Stimulated activated CD8-positive, alpha-beta memory T cell treated with anti-CD3 and anti-CD28 coated beads, Interleukin-7, amount 100 ng/mL, for 4 hours (primary cell): ENCODE measurements at places on chromosomes 2 and 18.

- no peak for DNase-seq
Measured at GRCh38 chr2:174535757-174536703, 49.2 kb upstream of the GPR155 start.

DNA sequence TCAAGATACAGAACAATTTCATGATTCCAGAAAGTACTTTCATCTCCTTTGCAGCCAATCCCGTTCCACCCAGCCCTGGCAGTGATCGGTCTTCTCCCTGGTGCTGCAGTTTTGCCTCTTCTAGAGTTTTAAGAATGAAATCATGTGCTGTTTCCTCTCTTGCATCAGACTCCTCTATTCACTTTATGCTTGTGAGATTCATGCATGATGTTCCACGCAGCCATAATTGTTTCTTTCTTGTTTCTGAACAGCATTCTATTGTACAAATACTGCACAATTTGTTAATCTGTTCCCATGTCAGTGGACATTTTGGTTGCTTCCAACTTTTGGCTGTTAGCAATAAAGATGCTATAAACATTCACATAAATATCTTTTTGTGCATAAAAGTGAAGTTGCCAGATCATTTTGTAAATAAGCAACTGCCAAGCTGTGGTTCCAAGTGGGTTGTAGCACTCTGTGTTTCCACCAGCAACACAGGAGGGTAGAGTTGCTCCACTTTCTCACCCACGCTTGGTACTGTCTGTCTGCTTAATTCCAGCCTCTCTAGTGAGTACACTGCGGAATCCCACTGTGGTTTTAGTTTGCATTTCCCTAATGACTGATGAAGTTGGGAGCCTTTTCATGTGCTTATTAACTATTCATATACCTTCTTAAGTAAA lies 104.5 kb downstream of the TWIST2 start:
- DNase-seq, result no peak

DNA sequence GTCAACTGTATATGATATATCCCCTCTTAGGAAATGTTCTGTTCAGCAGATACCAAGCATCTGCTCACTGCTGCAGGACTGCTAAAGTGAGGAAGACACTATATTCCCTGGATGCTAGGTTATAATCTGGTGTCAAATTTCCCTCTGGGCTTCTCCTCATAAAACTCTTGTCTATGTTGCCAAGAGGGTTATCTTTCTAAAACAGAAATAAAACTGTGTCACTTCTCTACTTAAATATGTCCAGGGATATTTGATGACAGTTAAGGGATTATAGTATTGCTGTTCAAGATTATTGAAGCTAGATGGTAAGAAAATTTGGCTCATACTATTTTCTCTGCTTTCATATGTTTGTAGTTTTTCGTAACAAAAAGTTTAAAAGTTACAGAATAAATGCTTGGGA lies 30.5 kb upstream of the SNRNP27 start:
- DNase-seq, result no peak

DNA sequence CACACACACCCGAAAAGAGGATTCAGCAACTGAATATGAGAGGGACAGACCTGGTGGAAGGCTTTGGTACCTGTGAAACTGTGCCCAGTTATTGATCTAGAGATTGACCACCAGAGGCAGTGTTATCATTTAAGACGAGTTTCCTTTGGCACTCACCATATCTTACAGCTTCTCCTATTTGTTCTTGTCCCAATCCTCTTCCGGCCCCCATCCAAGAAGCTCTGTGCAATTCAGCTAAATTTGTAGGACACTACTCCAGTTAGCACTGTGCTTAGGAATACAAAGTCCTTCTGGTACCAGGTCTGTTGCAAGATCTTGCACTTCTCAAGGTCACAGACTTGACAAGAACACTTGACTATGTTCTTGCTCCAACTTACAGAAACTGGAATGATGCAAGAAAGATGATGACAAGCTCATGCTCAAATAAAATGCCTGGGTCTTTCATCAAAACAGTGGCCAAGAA lies 177.7 kb downstream of the TMEM247 start:
- DNase-seq, result no peak

DNA sequence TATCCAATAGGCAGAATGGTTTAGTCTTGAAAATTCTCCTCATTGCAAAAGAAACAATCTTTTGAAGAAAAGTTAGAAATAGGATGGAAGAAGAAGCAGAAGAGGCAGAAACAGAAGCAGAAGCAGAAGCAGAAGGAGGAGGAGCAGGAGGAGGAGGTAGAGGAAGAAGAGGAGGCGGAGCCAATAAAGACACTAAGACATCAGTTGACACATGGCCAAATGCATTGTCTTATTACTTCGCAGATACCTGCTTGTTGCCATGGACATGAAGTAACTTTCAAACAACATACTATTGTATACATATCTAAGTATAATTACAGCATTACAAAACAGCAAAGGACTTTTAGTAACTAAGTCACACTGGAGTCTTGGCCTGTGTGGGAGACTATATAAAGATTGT lies 606.3 kb downstream of the METTL4 start:
- DNase-seq, result no peak

- no peak for DNase-seq
Measured at GRCh38 chr2:98477036-98477435, 32.4 kb downstream of the INPP4A start.

DNA sequence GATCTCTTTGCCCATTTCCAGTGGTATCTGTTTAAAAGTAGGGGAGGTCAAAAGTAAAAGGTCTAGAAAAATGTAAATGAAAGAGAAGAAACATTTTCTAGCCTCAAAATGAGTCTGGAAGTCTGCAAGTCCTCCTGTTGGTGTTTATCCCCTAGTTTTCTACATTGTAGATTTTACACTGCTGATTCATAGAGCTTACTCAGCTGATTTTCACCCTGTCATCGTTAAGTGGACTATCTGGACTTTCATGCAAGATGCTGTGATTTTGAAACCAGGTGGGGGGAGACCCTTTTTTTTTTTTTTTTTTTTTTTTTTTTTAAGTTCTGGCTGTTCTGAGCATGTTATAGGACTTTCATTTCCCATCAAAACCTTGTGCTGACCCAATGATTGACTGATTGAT lies 10.3 kb downstream of the HOXD3 start:
- DNase-seq, result no peak

DNA sequence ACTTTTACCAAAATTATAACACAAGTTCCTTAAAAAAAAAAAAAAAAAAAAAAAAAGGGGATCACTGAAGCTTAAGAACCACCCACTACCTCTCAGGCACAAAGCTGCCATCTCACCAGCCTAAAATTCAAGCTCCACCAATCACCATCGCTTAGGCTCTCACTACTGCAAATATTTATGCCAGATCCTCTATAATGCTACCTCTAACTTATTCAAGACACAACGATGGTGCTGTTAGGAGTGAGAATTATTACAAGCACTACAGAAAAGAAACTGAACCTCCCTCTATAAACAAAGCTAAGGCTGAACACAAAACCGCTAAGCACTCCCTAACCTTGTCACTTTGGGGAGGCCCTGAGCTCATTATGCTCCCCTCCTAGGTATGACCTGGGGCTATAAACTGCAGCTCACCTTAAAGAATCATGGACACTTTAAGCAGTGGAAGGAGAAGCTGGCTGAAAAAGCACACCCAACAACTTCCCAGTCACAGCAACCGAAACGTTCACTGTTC lies 3.6 kb downstream of the FZD5 start:
- no peak for DNase-seq

DNA sequence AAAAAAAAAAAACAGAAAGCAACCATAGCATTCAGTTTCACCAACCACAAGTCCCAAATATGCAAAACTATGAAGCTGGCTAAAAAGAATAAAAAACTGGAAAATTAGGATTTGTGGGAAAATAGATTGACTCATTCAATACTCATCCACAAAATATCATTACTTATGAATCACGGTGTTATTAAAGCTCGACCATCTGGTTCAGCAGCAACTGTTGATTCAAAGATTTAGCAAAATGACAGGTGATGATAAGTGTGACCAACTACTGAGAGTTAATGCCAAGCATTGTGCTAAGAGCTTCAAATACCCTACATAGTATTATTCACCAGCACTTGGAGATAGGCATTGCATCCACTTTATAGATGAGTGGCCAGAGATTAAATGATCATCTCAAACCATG lies 26.2 kb upstream of the XDH start:
- DNase-seq, result no peak

DNA sequence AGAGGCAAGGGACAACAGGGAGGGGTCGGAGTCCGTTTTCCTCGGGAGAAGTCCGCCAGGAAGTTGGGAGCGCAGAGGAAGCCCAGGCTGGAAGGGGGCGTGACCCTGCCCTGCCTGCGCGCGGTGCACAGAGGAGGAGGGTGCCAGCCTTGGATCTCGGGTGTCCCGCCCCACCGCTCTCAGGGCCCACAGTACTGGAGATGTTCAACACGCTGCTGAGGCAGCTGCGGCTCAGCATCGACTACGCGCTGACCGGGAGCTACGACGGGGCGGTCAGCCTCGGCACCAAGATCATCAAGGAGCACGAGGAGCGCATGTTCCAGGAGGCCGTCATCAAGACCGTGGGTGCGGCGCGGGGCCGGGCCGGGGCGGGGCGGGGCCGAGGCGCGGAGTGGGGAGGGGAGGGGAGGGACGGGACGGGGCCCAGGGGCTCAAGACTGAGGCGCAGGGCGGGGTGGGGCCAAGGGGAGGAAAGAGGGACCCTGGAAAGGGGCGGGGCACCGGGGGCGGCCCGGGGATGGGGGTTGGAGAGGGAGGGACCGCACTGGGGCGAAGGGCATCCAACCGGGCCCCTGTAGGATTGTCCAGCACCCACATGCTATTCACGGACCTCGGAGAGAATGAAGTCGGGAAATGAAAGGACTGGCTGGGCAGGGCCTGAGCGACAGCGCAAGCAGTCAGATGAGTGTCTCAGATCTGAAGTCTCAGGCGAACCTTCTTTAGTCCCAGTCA lies 36.6 kb downstream of the POMC start:
- DNase-seq, result no peak

DNA sequence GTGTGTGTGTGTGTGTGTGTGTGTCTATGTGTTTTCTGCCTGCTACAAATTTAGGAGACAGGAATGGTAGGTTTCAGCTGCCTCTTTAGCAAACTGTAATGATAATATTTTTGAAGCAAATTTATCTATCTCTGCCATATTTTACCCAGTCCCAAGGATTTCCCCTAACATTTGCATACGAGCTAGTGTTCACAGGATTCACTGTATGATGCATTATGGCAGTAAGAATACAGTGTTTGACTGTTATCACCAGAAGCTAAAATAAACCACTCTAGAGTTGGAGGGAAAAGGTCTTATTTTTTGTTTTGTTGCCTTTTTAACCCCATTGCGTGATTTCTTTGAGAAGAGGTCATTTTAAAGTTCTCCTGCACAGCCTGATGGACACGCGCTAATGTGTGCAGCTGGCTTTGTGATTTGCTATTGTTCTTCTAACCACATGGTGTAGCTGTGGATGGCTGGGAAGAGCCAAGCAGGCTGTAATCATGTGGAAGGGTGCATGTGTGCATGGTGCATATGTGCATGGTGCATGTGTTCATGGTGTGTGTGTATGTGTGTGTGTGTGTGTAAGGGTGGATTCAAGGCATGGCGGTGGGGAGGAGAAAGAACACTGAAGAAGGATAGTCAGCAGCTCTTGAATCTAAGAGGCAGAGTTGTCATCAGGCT lies 62.4 kb downstream of the PLB1 start:
- no peak for DNase-seq

DNA sequence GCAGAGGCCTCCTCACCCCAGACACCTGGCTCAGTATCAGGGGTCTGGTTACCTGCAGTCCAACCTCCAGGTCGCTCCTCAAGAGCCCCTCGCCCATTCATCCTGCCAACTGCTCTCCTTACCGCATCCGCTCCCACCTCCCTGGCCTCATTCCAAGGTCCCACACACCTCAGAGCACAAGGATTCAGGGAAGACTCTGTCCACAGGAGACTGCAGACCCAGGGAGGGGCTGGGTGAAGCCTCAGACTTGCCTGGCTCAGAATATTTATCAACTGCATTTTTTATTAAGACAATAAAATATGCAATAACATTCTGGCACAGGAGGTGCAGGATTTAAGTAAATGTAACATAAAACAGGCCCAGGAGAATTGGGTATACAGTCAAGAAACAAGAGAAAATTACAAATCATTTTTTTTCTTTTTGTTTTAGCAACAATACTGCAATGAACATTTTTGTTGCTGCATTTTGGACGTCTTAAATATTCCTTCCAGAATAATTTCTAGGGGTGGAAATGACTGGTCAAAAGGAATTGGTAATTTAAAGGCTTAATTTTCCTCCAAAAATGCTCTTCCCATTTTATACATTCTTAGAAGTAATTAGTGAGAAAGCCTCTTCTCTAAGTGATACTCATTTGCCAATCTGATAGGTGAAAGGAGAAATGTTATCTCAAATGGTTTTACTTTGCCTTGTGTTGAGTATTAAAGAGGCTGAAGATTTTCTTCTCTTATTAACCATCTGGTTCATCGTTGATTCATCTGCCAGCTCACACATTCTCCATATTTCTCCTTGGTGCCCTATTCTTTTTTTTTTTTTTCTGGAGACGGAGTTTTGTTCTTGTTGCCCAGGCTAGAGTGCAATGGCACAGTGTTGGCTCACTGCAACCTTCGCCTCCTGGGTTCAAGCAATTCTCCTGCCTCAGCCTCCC lies 42.5 kb downstream of the TEX44 start:
- DNase-seq, result no peak

DNA sequence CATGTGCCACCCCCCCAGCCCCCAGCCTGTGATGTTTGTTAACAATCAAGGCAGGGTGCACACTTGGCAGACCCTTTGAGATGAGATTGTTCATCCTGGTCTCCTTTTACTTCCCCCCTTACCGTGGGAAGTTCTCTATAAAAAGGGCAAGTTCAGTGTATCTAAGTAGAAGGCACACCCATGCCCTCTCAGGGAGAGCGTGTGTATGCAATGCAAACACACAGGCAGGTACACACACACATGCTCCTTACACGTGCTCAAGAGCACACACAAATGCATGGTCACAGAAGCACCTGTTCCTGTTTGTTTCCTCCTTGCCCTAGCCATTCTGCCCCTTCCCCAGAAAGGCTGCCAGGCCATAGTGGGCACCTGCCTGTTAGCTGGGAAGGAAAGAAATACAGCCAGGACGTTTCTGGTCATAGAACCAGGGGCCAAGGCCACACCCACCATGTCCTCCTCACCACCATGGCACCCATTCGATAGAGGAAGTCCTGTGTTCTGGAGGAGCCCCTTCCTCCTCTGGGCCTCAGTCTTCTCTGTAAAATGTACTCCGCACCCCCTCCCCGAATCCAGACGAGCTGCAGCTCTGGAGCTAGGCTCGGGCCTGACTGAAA lies 3.1 kb downstream of the ATOH8 start:
- no peak for DNase-seq

DNA sequence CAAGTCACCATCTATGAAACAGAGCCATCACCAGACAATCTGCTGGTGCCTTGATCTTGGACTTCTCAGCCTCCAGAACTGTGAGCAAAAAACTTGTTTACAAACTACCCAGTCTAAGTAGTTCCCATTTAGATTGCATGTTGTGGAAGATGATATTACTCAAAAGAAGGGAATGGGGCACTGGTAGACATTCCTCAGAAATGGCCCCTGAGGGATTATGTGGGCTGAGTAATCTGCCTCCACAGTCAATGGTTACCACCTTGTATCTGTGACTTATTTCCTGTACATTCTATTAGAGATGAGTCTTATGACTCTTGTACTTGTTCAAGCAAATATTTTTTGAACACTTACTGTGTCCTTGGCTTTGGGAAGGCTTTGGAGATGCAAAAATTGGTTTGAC lies 160.4 kb downstream of the NUP35 start:
- DNase-seq, result no peak

GRCh38 chr18:77049938-77050337 lies 82.6 kb downstream of the MBP start:
- no peak for DNase-seq
